ENCODE measurements at places on chromosomes 3 and 15. TPM values are rescaled to one million over a fixed set of nuclear protein-coding genes. Genes with fewer than 3 reads are reported as not detected.
A peak's percentile ranks its signal among the peaks of the same experiment; 100 is the strongest.

- DNase-seq: no peak
Measured at GRCh38 chr3:8739757-8740504, 6.3 kb downstream of the CAV3 start.

DNA sequence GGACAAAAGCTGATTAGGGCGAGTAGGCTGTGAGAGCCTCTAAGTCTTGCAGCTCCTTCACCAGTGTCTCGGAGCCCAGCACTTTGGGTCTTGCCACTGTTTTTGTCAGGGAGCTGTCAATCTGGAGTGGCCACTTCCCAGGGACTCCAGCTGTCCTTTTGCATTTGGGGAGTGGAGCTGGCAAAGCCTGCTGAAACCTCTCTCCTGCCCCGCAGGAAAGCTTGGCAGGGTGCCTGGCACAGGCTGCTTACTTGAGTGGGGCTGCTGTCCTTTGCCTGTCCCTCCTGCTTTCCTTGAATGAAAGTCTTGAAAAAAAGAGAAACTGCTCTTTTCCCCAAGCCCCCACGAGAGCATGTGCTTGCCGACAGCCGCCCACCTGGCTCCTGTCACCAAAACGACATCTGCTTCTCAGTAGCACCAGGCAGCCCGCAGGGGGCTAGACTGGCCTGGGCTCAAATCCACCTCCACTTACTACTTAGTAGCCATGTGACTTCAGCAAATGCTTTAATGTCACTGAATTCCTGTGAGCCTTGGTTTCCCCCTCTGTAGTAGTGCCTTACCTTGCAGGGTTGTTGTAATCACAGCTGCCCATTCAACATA, 13.7 kb downstream of the USP13 start:
- peak; percentile 97 for DNase-seq

DNA sequence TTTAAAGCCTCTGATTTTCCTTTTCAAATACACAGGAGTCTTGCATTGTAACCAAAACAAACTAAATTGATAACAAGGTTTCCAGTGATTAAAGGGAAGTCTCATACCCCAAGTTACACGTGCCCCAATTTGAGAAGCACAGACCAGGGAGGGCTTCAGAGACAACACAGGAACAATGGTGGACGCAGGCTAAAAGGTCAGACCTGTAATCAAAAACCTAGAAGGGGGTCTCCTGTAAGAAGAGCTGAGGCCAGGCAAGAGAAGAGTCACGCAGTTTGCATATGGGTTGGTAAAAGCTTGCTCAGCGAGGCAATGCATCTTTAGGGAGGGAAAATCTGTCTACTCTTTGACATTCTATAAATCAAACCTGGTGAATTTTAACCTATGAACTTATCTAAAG, 58.6 kb upstream of the MCF2L2 start:
- DNase-seq: no peak

GRCh38 chr3:18027161-18027939, 284.9 kb upstream of the TBC1D5 start:
- no peak for DNase-seq

- DNase-seq: no peak
Measured at GRCh38 chr15:40134885-40135284, 26.0 kb upstream of the BUB1B start.

The CLRN1 gene
- not detected for total RNA-seq
